ENCODE measurements at places on chromosomes 3 and 15.

GRCh38 chr15:79919749-79920511 lies 23.1 kb upstream of the MTHFS start:
- no peak for DNase-seq

- DNase-seq = no peak
Measured at GRCh38 chr3:110521019-110521418, 550.6 kb upstream of the NECTIN3 start.

DNA sequence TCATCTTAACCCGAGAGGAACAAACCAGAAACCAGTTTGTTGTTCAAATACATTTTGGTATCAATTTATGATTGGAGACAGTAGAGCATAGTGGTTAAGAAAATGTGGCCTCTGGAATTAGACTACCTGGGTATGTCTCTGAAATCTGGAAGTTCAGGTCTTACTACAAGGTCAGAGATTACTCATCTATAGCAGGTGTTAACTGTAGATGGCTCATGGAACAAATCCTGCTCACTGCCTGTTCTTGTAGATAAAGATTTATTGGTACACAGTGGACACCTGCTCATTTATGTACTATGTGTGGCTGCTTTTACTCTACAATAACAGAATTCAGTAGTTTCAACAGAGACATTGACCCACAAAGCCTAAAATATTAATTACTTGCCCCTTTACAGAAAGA lies 413.3 kb downstream of the CNTN6 start:
- no peak for DNase-seq

DNA sequence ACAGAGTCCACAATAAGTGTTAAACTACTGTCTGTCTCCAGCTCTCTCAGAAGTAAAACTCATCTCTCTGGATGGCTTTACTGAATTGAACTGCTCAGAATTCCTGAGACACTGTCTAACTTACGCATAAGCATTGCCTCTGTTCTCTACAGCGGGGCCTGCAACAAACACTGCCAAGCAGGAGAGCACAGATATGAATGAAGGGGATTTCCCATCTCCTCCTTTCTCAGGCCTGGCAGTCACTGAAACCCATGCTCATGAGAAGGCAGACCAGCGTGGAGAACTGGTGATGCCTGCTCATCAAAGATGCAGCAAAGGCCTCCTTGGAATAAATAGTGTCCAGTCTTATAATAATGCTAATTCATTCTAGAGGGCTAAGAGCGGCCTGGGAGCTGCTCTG lies 10.3 kb downstream of the RASGRP1 start:
- DNase-seq = no peak

DNA sequence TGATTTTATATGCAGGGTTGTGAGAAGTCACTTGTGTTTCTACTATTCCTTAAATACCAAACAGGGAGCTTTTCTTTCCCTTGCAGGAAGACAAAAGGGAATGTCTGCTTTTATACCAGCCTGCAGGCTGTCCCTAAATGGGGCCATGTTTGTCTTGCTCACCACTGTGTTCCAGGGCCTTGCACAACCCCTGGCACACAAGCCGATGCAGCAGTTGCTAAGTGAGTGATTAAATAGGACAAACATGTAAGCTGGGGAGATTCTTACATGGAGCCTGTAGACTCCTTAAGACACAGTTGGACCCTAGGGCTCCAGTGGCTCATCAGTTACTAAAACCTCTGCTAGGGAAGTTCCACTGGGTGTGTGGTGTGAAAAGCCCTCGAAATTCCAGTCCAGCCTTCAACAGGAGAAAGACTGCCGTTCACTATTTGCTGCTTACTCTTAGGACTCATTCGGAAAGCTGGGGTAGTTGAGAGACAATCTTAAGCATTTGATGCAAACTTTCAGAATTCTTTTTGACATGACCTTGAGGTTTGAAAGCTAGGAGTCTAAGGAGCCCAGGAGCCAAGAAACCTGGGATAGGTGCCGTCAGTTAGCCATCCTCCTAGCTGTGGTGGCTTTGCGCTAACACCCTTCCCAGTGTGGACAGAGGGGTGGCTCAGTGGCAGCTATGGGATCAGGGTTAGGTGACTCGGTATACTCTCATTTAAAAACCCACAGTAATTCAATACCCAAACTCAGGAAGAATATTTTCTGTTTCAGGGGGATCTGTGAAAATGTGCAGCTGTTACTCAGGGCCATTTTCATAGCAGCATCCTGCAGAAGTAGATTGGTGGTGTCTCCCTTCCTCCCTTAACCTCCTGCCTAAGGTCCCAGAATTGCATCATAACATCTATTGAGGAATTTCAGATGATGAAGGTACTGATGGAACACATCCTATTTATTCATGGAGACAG lies 39.1 kb downstream of the SYNM start:
- DNase-seq = no peak

DNA sequence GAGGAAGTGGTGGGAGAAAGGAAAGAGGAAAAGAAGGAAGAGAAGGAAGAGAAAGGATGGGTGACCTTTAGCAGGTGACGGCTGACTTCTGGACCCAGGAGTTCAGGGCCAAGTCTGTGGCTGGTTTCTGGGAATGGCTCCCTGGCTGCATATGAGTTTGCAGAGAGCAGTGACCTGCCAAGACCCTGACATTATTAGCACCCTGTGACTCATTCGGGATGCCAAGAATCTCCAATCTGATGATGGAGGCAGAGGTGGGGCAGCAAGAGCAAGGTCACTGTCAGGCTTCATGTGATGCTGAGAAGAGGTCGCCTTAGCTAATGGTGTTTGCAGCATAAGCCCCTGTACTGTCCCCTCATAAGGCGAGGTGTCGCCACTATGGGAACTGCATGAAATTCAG lies 42.6 kb downstream of the MYZAP start:
- DNase-seq = no peak

Data from SW480 (cell line).